Progenitor cell of endocrine pancreas (in vitro differentiated cells): ENCODE measurements at places on chromosomes 12 and 14.

- H3K27ac ChIP-seq, result no peak overlapping the region
- H3K4me1 ChIP-seq, result no peaks in the 10 kb centered on the region
- no peaks in the 10 kb centered on the region for H3K27me3 ChIP-seq
- no peak overlapping the region for H3K4me3 ChIP-seq
- H3K36me3 ChIP-seq, result no peaks in the 10 kb centered on the region
These were observed 120.5 kb downstream of the TMX1 start for GRCh38 chr14:51360592-51360991.

DNA sequence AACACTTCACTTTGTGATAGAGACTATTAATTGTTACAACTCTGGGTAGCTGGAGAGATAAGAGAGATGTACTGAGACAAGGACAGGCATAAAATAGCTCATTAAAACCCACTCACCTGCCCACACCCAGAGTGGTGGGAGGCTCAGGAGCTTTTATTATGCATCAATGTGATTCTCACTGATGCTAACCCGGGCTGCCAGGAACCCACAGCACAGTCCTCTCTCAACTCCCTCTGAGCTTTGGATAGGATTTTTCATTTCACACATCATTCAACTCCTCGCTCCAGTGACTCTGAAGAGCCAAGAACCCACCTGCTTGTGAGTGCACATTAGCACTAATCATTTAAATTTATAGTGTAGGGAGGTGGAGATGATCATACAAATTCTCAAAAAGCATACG lies 827.9 kb downstream of the FLRT2 start:
- no peak overlapping the region for H3K27ac ChIP-seq
- H3K27me3 ChIP-seq, result no peaks in the 10 kb centered on the region
- DNase-seq, result no peak
- H3K4me1 ChIP-seq, result peaks cover 3% of the 10 kb centered on the region
- no peaks in the 10 kb centered on the region for H3K36me3 ChIP-seq

DNA sequence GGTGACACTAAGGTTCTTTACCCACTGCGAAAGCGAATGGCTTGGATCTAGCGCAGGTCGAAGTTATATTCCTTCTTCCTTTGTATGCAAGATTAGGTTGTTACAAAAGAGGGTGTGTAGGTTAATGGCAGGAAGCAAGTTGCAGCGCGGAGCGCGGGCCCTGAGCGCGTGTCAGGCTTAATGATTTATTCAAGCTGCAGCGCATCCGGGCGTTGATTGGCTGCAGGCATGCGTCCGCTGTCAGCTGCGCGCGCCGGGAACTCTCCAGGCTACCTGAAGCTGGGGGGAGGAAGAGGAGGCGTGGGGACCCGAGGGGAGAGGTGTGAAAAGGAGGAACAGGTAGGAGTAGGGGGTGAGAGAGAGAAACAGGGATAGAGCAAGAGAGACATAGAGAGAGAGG lies 7.4 kb downstream of the ASCL1 start:
- no peaks in the 10 kb centered on the region for H3K36me3 ChIP-seq
- peak; percentile 29 for DNase-seq
- H3K27me3 ChIP-seq, result peaks cover 98% of the 10 kb centered on the region
- H3K4me1 ChIP-seq, result peaks cover 8% of the 10 kb centered on the region

GRCh38 chr12:128829861-128830504 lies 6.2 kb upstream of the SLC15A4 start:
- H3K4me1 ChIP-seq, result peaks cover under 1% of the 10 kb centered on the region
- no peak for DNase-seq
- no peak overlapping the region for H3K27ac ChIP-seq

GRCh38 chr14:86796221-86797074 lies 1196.5 kb downstream of the GALC start:
- H3K27ac ChIP-seq, result no peak overlapping the region
- no peaks in the 10 kb centered on the region for H3K36me3 ChIP-seq
- no peaks in the 10 kb centered on the region for H3K27me3 ChIP-seq
- no peak overlapping the region for H3K4me3 ChIP-seq
- peaks cover 7% of the 10 kb centered on the region for H3K4me1 ChIP-seq
- no peak for DNase-seq

- no peak for DNase-seq
- no peaks in the 10 kb centered on the region for H3K4me1 ChIP-seq
- H3K4me3 ChIP-seq, result no peak overlapping the region
- no peaks in the 10 kb centered on the region for H3K27me3 ChIP-seq
- no peak overlapping the region for H3K27ac ChIP-seq
- H3K36me3 ChIP-seq, result no peaks in the 10 kb centered on the region
These were observed 710.4 kb upstream of the FLRT2 start for GRCh38 chr14:84819528-84819927.

- peaks cover 89% of the 10 kb centered on the region for H3K27me3 ChIP-seq
- DNase-seq, result no peak
- no peak overlapping the region for H3K27ac ChIP-seq
- no peak overlapping the region for H3K4me3 ChIP-seq
These were observed 3.5 kb downstream of the MYF6 start for GRCh38 chr12:80710727-80711449.

- DNase-seq, result no peak
- H3K4me1 ChIP-seq, result no peaks in the 10 kb centered on the region
- H3K27me3 ChIP-seq, result peaks cover 2% of the 10 kb centered on the region
- no peak overlapping the region for H3K27ac ChIP-seq
- H3K36me3 ChIP-seq, result no peaks in the 10 kb centered on the region
- no peak overlapping the region for H3K4me3 ChIP-seq
These were observed 6.9 kb upstream of the CKAP4 start for GRCh38 chr12:106254724-106255123.

GRCh38 chr14:56996721-56997399 lies 186.6 kb upstream of the OTX2 start:
- no peak overlapping the region for H3K4me3 ChIP-seq
- H3K27me3 ChIP-seq, result peaks cover 33% of the 10 kb centered on the region
- peaks cover 9% of the 10 kb centered on the region for H3K4me1 ChIP-seq
- peaks cover under 1% of the 10 kb centered on the region for H3K36me3 ChIP-seq
